ENCODE measurements at places on chromosomes 1 and 21.

DNA sequence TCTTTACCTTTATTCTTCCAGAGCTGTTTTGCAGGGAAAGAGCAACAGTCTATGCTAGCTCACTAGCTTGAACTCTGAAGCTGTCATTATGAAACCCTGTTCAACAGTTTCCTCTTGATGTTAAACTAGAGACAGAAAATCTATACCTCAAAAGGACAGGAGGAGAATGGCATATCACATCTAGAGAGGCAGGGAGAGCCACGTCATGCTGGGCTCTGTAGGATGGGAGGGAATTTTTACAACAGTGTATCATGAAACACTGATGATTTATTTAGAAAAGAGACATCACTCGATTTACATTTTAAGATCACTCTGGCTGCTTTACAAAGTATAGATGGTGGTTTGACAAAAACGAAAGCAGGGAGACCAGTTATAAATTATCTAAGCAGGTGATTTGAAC is 224.9 kb upstream of the COA6 start:
- no peak for DNase-seq

- DNase-seq: no peak
Observed at GRCh38 chr1:172510479-172510878, 22.5 kb upstream of the SUCO start.

- no peak for DNase-seq
Observed at GRCh38 chr21:44006656-44007055, 5.5 kb upstream of the TRAPPC10 start.

- peak; percentile 5 for DNase-seq
Observed at GRCh38 chr21:21688889-21689288, 690.7 kb downstream of the NCAM2 start.

DNA sequence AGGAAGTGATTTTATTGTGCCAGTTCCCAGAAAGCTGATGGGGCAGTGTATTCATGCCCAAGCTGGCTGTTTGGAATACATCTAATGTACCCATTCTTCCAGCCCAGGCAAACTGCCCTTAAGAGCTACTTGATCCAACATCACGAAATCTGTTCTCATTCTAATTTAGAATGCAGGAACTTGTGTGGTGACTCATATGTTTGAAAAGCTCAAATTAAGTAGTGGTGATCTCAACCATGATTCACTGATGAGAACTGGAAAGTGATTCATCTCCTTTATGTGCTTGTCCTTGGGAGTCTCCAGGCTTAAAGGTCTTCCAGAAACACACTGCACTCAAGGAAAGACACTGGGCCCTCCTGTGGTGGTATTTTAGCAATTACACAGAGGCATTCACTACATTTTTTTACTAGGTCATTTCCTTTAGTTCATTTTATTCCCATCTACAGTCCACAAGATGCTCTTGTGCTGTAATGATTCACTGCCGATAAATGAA is 65.4 kb downstream of the RPE65 start:
- DNase-seq: no peak

- DNase-seq: no peak
Observed at GRCh38 chr1:209428241-209428921, 155.1 kb upstream of the CAMK1G start.

DNA sequence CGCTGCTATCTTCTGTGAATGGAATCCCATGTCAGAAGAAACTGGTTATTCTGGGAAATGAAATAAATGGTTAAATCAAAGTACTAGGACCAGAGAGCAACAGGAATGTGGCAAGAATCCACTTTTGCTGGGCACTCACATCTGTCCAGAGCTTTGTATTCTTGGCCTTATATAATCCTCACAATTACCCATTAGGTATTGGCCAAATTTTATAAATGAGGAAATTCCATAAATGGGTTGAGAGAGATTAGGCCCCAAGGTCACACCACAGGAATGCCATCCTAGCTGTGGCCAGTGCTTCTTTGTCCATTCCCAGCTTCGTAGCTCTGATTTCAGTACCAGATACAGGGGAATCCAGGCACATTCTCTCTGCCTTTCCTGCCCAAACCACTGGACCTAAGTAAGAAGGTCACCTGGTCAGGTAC is 76.1 kb upstream of the HOOK1 start:
- no peak for DNase-seq

GRCh38 chr1:160453443-160453842 is 53.1 kb downstream of the VANGL2 start:
- no peak for DNase-seq

- no peak for DNase-seq
Observed at GRCh38 chr1:115331558-115332331, 6.3 kb downstream of the NGF start.

- DNase-seq: no peak
Observed at GRCh38 chr1:163426505-163427251, 104.9 kb downstream of the NUF2 start.
